ENCODE measurements at places on chromosomes 3 and 15.

DNA sequence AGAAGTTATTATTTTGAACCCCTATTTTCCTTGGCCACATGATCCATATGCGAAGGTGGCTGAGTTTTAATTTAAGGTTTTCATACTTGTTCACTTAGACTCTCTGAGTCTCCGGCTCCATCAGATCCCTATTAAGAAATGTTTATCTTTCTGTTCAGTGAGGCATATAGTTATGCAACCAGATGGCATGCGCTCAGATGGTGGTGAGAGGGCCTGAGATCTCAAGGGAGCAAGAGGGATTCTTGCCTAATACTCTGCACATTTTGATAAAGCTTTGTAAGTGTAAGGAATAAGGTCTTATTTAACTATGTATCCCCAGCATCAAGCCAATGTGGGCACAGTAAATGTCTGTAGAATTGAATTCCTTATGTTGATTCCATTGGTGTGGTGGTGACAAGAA lies 78.9 kb upstream of the DPH6 start:
- DNase-seq, result no peak

- no peak for DNase-seq
These were observed 44.5 kb upstream of the PTX3 start for GRCh38 chr3:157392104-157392503.

- DNase-seq, result no peak
These were observed 40.6 kb downstream of the PRICKLE2 start for GRCh38 chr3:64184621-64185020.

- no peak for DNase-seq
These were observed 1.4 kb downstream of the CNTN3 start for GRCh38 chr3:74613060-74613459.

GRCh38 chr15:68586274-68586961 lies 7.6 kb downstream of the CORO2B start:
- no peak for DNase-seq

DNA sequence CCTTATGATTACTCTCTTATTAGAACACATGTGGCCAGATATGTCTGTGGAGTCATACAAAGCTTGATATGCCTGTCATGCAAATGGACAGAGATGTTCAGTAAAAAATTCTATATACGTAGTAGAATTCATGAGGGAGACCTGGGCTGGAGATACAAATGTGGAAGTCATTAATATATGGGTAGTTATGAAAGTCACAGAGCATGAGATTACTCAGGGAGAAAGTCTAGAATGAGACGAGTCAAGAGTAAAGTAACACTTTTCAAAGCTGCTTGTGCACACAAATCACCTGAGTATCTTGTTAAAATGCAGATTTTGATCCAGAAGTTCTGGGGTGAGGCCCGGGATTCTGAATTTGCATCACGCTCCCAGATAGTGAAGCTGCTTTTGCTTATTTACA lies 28.4 kb downstream of the OXSM start:
- DNase-seq, result no peak

DNA sequence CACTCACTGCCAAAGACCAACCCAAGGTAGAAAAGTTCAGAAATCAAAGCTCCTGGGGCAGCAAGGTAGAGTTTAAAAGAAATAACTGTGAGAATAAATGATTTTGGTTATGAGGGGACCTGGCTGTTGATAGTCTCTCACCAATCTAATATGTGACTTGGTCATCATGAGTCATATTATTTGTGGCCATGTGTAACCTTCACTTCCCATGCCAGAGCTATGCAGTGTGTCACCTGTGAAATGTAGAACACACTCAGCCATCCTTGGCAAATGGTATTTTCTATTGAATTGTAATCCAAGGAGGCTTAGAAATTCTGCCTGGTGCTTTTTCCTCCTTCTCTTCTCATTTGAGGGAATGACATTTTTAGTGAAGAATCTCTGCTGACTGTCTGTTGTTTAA lies 184.2 kb upstream of the STAC start:
- DNase-seq, result no peak

DNA sequence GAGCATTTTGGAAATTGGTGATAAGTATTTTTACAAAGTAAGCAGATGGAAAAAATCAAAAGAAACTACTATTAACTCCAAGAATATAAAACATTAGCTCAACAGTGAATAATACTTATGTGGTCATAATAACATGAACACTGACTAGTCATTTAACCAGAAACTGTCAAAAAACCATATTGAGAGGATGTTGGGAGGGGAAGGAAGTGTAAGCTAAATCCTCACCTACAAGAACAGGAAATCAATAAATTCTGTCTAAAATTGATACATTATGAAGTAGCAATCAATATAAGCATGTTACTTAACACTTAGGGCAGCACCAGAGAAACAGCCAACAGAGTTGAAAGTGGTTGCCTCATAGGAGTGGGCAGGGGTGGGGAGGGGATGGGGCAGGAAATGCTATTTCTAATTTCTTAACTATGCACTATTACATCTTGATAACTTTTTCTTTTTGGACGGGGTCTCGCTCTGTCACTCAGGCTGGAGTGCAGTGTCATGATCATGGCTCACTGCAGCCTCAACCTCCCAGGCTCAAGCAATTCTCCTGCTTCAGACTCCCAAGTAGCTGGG lies 41.7 kb downstream of the CCR3 start:
- DNase-seq, result no peak

DNA sequence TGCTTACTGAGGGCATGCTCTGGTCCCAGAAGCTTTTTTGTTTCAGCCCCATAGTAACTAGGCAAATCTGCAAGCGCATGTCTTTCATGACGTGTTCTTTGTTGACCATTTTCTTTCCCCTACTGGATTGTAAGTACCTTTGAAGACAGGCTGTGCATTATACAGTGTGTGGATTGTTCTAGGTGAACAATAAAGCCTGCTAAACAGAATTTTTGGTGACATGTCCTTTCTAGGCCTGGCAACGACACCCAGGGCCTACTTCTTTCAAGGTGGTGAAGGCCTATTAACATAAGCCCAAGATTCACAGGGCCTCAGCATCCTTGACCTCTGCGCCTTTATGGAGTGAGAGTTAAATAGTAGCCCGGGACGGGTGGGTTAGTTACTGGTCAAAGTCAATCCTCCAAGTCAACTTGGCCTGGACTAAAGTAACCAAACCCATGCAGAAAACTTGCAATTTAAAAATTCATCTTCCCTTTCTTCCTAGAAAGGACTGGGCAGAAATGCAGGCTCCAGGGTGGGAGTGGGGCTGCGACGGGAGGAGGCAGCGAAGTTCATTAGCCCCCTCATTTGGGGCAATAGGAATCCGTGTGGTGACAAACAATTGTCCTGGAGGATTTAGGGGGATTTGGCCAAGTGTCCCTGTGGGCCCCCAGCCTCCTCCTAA lies 37.6 kb upstream of the TRIM71 start:
- no peak for DNase-seq
